Omental fat pad (tissue), 4 donors: ENCODE measurements at places on chromosomes 3 and 15. TPM values are rescaled to one million over a fixed set of nuclear protein-coding genes. Genes with fewer than 3 reads are reported as not detected.

FEZF2 gene
- total RNA-seq = not detected

PPIP5K1 gene
- 29.4 TPM for total RNA-seq

CACNA1D gene
- 0.47 TPM for total RNA-seq

RFT1 gene
- total RNA-seq = 9.1 TPM

FAM81A gene
- total RNA-seq = not detected

BCL6 gene
- total RNA-seq = 323 TPM

CASR gene
- total RNA-seq = not detected

SLC28A2 gene
- total RNA-seq = not detected

ANKRD63 gene
- total RNA-seq = not detected

CAMK2N2 gene
- not detected for total RNA-seq

DNAH12 gene
- total RNA-seq = 0.72 TPM

WDR93 gene
- 0.36 TPM for total RNA-seq

A4GNT gene
- total RNA-seq = not detected

FOXP1 gene
- total RNA-seq = 79.5 TPM

TUBGCP5 gene
- 30.3 TPM for total RNA-seq

CFAP161 gene
- total RNA-seq = 1.1 TPM

CDHR4 gene
- total RNA-seq = not detected

SERPINI1 gene
- 7.1 TPM for total RNA-seq

SPINT1 gene
- total RNA-seq = 13.9 TPM

GPR149 gene
- not detected for total RNA-seq

IL5RA gene
- 0.36 TPM for total RNA-seq

MORC1 gene
- total RNA-seq = not detected

SLCO2A1 gene
- total RNA-seq = 43.7 TPM

LRRN1 gene
- 1.8 TPM for total RNA-seq

ANKUB1 gene
- not detected for total RNA-seq

CELF6 gene
- 4.9 TPM for total RNA-seq

ITIH1 gene
- 0.94 TPM for total RNA-seq

HTR3D gene
- not detected for total RNA-seq

MESP2 gene
- not detected for total RNA-seq

ISLR gene
- 57.8 TPM for total RNA-seq

EFCC1 gene
- 0.72 TPM for total RNA-seq

SLC30A4 gene
- total RNA-seq = 7.0 TPM

CSTA gene
- total RNA-seq = 2.7 TPM

TMC3 gene
- not detected for total RNA-seq

CA12 gene
- total RNA-seq = 0.75 TPM

LCMT2 gene
- total RNA-seq = 9.9 TPM

CRBN gene
- 137 TPM for total RNA-seq

STRC gene
- 0.24 TPM for total RNA-seq

UQCRC1 gene
- total RNA-seq = 230 TPM

ZCWPW2 gene
- total RNA-seq = not detected

GOLGA6D gene
- 0.36 TPM for total RNA-seq

KBTBD12 gene
- total RNA-seq = 0.48 TPM

EPHA3 gene
- 15.3 TPM for total RNA-seq

KLHL40 gene
- not detected for total RNA-seq

CMTM8 gene
- 5.4 TPM for total RNA-seq
